Activated CD4-positive, CD25-positive, alpha-beta regulatory T cell treated with anti-CD3 and anti-CD28 coated beads, Interleukin-2, amount 50 U/mL, for 72 hours (primary cell): ENCODE measurements at places on chromosomes 16 and 17.
A peak's percentile ranks its signal among the peaks of the same experiment; 100 is the strongest.

GRCh38 chr17:80082403-80083135 lies 18.8 kb upstream of the GAA start:
- DNase-seq, result peak; percentile 50

DNA sequence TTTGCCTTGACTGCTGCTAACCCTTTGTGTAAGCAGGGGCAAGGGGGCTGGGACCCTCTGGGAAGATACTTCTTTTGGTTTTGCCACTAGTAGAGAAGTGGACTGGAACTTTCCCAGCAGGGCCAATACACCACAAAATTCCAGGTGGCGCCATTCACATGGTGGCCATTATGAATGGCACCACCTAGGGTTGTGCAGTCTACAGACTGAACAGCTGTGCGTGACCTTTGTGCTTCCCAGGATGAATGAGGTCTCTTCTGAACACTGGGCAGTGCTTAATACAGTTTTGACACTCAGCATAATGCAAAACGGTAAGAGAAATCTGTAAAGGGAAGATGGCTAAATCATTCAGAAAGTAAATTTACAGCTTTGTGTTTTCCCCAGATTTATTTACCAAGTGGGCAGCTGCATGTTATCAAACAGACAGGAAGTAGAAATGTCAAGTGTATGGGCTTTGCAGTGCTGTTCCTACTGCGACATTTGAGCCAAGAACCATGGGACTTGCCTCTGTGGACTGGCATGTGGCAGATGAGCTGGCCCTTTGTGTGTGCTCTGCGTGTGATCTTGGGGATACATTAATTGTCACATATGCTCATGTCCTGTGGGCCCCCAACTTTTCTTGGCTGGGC lies 9.2 kb downstream of the SYT17 start:
- no peak for DNase-seq

GRCh38 chr17:81557276-81558114 lies 5.3 kb upstream of the FAAP100 start:
- DNase-seq, result no peak

GRCh38 chr17:68585643-68586042 lies 15.5 kb downstream of the FAM20A start:
- no peak for DNase-seq

DNA sequence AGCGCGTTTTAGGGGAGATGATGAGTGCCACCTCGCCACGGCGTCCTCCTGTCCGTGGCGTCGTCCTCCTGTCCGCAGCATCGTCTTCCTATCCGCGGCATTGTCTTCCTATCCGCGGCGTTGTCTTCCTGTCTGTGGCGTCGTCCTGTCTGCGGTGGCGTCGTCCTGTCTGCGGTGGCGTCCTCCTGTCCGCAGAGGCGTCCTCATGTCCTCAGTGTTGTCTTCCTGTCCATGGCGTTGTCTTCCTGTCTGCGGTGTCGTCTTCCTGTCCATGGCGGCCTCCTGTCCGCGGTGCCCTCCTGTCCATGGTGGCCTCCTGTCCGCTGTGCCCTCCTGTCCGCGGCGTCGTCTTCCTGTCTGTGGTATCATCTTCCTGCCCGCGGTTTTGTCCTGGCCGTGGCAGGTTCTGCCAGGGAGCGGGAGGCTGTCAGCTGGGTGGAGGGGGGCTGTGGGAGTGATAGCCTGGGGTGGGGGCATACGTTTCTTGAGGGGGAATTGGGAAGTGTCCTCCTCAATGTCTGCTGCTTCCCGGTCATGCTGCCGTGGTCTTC lies 30.9 kb downstream of the TBCD start:
- no peak for DNase-seq

- DNase-seq, result no peak
Measured at GRCh38 chr16:21646091-21646490, 6.3 kb downstream of the IGSF6 start.

DNA sequence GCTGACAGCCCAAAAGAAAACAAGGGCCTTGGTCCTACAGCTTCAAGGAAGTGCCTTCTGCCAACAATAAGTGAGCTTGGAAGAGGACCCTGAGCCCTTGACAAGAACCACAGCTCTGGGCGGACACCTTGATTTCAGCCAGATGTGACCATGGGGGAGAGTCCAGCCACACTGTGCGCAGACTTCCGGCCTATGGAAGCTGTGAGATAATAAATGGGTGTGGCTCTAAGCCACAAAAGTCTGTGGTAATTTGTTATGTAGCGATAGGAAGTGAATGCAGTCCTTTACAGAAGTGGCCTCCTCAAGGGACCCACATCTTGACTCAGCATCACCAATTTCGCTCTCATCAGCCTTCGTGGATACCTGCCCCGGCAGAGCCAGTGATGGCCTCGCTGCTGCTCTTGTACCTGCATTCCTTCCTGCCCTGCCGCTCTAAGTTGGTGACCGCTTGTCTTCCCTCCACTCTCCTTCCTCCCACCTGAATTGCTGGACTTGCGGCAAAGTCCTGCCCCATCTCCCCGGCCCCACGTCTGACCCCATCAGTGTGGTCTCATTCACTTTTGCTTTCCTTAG lies 29.3 kb downstream of the PRSS54 start:
- DNase-seq, result no peak

DNA sequence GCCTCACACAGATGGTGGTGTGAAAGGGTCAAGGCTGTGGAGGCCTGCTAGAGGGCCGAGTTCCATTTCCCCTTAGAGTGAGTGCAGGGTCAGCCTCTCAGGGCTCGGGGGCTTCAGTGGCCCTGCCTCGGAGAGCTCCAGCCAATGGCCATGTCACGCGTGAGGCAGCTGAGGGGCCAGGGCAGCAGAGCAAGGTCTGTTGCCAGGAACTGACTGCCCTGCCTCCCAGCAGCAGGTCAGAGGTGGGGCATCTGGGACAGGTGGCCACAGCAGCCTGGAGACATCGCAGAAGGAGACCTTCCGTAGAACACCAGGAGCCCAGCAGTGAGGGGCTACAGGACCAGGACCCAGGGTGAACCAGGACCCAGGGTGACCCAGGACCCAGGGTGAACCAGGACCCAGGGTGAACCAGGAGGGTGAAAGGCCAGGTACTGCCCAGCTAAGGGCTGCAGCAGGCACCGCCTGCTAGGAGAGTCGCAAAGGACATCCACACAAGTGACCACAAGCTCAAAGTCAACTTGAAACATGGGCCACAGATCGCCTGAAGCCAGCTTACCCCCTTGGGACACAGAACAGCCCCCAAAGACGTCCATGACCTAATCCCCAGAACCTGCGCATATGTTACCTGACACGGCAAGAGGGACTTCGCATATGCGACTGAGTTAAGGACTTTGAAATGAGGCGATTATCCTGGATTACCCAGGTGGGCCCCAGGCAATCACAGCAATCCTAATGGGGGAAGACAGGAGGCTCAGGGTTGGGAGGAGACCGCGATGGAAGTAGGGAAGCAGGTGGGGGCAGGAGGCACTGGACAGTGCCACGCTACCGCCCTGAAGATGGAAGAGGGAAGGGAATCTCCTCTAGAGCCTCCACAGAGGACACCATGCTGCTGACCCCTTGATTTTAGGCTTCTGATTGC lies 4.8 kb upstream of the MEAK7 start:
- no peak for DNase-seq

DNA sequence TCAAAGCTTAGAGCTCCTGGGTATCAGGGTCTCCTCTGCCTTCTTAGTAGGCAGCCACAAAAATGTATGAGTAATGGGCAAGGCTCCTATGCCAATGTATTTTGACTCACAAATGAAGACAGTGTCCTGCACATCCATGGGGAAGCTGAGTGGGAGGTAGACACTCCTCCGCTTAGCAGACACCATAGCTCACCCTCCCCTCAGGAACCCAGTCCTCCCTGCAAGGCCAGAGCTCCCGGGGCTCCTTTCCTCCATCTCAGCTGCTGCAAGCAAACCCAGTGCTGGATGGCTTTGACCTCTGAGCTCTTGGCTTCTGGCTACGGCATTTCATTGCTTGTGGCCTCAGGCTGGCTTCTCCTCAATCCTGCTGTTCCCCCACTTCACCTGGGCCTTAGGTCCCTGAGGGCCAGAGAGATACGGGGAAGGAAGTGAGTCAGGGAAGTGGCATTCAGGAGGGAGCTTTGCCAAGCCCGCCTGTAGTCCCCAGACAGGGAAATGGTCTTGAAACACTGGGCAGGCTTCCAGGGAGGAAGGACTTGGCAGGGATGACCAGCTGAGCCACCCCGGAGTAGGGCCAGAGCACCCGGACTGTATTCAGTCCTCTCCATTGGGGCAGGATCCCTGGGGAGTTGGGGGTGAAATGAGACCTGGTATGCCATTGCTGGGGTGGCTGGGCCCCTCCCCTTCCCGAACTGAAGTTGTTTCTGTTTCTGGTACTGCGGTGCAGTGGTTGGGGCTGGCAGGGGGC lies 4.5 kb downstream of the ABCC3 start:
- no peak for DNase-seq

DNA sequence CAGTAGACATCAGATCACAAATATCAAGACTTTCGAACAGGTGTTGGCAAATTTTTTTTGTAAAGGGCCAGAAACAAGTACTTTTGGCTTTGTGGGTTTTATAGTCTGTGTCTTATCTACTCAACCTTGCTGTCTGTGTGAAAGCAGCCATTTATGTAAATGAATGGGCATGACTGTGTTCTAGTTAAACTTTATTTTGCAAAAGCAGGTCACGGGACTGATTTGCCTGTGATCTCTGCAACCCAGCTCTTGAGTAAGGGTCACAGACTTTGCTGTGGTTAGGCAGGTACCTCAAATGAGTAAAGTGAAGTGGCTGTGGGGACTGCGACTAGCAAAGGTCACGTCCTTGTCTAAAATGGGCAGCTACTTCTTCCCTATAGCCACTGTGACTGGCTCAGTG lies 136.5 kb downstream of the FTO start:
- no peak for DNase-seq

GRCh38 chr17:21573961-21574610 lies 118.2 kb upstream of the KCNJ18 start:
- DNase-seq, result peak; percentile 54

DNA sequence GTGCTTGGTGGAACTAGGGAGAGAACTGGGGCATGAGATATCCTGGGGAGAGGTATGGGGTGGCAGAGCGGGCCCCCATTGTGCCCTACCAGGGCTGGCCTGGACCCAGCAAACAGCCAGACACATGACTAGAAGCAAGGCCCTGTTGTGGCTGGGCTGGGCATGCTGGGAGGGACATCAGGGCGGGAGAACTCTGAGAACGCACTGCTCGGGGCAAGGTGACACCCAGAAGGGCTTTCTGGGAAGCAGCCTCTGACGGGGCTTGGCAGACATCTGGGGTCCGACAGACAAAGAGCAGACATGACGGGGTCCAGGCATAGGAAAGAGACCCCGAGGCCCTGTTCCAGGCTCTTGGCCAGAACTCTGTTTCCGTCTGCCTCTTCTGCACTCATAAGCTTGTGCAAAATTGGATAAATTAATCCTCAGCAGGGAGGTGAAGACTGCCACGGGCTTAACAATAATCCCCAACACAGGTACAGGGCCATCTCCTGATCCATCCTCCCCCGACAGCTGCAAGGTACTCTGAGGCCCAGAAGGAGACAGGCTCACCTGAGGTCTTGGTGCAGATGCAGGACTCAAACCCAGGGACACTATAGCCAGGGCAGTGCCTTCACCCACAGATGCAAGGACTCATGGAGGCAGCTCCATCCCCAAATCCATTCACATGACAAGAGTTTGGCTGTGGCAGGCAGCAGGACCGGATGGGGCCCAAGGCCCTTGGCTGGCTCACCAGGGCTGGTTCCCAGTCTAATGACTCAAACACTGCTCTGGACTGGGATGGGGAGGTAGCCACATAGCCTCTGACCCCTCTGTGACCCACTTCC lies 5.4 kb downstream of the SREBF1 start:
- no peak for DNase-seq

GRCh38 chr16:85690469-85691064 lies 1.8 kb upstream of the GINS2 start:
- DNase-seq, result no peak

- no peak for DNase-seq
Measured at GRCh38 chr16:8739989-8740704, 57.3 kb downstream of the TMEM186 start.

GRCh38 chr16:76338472-76338871 lies 61.3 kb downstream of the CNTNAP4 start:
- DNase-seq, result no peak

DNA sequence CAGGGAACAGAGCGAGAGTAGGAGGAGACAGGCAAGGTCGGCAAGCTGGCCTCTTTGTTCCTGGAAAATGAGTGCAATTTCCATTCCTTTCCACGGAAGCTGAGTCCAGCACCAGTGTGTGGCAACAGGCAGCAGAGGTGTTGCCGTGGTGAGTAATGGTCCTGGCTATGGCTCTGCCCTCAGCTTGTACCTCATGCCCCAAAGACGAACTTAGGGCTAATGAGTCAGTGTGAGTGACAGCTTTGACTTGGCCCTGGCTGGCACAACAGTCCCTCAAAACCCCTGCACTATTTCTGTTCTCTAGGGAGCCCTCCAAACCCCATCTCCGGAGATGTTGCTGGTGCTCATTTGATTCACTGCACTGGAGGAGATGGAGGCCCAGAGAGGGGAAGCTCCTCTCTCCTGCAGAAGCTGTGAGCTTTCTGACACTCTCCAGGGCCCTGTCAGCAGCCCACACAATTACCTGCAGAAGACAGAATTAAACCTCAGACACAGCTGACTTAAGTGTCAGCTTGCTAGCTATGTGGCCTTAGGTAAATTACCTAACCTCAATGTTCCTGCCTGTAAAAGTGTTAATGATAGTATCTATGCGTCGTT lies 129.9 kb downstream of the TMEM132E start:
- DNase-seq, result no peak

DNA sequence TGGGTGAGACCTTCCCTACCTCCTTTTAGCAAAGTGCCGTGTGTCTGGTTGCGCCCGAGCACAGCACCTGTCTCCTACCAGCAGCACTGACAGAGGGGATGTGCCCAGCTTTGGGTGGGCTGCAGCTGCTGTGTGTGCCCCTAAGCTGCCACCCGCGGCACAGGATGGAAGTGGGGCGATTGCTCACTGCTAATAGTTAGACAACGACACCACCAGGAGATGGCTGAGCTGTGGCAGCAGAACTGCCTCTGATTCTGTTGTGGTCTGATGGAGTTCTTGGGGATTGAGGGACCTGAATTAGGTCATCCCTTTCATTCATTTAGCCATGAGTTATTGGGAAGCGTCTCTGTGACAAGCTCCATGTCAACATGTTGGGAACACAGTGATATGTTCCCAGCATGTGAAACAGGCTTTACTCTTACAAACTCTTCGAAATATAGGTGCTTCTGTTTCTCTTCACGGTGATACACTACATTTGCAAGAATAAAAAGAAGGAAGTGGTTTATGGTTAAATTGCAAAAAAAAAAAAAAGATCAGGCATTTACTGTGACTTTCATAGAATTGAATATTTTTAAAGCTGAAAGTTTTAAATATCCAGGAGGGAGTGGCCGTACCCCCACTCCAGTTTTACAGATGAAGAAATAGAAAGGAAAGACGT lies 184.4 kb downstream of the MAF start:
- no peak for DNase-seq

- peak; percentile 38 for DNase-seq
Measured at GRCh38 chr16:11797957-11798299, 870 bp upstream of the ZC3H7A start.

GRCh38 chr16:3578121-3578520 lies 918 bp upstream of the NLRC3 start:
- peak; percentile 52 for DNase-seq

DNA sequence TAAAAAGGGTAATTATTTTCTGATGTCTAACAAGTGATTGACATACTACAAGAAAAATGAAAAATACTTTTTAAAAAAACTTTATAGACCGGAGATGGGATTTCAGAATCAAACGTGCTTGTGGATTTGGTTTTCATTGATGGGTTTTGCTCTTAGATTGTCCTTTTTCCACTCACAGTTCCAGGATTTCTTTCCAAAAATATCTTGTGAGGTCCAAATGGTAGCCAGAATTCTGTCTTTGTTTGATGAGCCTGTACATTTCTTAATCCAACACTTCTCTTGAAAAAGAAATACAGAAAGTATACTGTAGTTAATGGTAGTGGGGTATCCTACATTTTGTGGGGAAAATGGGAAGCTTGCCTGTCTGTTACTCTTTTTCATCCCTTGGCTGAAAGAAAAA lies 329.3 kb downstream of the KCNJ2 start:
- no peak for DNase-seq
